ENCODE measurements at places on chromosomes 1 and 21.

DNA sequence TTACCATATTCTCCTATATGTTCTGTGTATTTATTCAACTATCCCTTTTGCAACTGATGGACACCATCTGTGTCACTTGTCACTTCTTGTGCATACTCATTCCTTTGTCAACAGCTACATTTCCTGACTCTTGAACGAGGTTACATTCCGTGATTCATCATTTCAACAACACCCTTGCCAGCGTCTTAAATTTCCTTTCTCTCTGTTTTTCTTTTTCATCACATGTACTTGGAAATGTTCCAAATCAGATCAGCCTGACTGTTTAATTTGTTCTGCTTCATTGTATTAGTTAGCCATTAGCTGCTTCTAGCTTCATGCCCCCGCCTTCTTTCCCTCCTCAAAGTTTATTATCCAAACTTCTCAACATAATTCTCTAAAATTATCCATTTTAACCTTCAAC, 173.0 kb downstream of the ADGRL4 start:
- no peak for DNase-seq

DNA sequence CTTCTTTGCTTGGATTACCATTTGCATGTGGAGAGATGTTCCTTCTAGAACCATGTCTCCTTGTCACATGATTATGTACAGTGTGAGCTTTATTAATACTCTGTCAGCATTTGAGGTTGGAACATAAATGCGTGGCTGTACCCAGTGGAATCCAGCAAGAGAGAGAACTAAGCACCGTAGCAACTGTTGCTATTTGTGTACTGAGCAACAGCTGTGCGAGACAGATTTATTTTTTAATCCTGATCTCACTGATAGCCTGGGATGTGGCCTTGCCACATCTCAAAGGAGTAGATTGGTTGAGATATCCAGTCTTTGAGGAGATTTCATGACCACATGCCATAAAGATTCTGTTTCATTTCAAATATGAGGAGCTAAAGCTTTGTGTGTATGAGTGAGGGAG, 43.4 kb downstream of the KIF1B start:
- DNase-seq: no peak

DNA sequence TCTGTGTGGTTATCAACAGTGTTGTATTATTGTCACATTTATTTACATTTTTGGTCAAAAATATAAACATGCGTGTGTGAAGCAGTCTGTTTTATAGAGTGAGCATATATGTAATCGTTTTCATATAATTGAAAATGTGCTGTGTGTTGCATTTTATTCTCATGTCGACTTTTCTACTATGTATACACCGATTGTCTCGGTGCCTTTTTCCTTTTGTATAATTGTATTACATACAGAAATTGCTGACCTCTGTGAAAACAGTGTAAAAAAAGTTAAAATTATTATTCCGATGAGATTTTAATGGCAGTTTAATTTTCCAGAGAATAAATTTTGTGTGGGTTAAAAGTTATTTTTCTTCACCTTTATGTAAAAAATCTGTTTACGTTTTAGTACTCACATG, 62.4 kb upstream of the SERTAD4 start:
- no peak for DNase-seq

GRCh38 chr1:236953151-236953700, 51.0 kb downstream of the MT1HL1 start:
- no peak for DNase-seq

GRCh38 chr1:22826604-22827580, 116.3 kb downstream of the EPHB2 start:
- no peak for DNase-seq

GRCh38 chr1:169890761-169891538, 2.7 kb downstream of the SCYL3 start:
- no peak for DNase-seq

DNA sequence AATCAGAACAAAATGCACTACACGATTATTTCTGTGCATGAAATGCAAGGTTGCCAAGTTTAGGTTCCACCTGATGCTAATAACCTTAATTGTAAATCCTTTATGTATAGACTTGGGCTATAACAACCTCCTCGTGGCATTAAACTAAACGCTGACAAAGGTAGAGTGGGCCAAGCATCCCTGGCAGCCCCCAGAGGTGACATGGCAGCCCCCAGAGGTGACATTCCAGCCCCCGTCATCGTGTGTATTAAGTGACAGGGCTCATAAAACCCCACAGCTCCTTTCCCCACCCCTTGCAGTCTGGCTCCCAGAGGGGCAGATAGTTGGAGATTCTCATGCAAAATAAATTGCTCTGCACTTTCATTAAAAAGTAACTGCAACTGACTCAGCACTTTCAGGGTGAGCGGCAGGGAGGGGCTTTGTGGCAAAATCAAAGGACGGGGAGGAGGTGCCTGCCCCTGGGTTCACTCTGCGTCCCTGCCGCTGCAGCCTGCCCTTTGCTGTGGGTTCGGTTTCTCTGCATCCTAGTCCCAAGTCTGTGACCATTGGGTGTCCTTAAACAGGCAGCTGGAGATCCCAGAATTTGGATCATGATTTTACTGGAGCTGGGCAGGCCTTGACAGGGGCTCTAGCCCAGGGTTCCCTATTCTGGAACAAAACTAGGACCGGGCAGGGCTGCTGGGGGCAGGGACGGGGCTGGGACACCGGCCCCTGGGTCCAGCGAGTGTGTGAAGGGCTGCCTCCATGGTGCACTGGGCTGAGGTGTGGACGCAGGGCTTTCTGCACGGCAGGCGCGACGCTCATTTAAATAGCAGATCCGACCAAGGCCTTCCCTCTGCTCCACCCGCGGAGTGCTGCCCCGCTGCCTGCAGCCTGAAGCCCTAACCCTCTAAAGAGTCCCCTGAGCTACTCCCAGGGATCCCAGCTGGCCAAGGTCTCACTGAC, 234.9 kb upstream of the VAMP3 start:
- no peak for DNase-seq

GRCh38 chr1:118254001-118254400, 69.0 kb upstream of the SPAG17 start:
- DNase-seq: no peak

- no peak for DNase-seq
Observed at GRCh38 chr1:242735323-242735722, 210.8 kb upstream of the PLD5 start.

DNA sequence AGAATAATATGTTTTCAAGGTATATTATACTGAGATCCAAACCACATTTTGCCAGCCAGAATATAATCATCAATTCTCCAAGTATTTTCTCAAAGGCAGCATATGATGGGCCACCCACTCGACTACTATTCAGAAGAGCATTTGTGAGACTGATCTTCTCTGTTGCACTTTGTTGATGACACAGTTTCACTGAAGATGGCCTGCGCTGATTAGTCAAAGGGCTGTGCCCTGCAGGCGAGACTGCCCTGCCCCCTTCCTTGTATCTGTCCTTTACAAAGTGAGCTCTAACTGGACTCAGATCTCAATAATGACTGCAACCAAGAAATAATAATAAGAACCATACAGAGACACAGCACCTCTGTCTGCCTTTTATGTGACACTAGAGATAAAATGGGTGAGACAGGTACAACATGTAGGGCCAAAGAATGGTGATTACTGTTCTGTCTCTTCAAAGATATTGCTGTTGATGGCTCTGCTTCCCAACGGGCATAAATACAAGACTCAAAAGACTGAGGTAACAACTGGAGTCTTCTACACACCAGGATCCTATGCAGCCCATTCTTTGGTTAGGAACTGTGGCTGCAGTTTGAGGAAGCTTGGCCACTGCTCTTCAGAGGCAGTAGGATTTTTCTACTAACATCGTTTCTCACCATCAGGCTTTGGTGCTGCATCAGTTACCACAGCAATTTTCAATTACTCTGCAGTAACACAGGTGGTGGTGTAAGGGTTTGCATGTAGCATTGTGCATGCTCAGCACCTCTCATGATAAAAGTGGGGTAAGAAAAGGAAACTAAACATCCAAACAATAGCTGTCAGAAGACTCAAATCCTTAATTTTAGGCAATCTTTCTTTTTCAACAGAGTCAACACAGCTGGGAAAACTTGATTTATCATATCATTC, 481.1 kb downstream of the PTBP2 start:
- DNase-seq: no peak

DNA sequence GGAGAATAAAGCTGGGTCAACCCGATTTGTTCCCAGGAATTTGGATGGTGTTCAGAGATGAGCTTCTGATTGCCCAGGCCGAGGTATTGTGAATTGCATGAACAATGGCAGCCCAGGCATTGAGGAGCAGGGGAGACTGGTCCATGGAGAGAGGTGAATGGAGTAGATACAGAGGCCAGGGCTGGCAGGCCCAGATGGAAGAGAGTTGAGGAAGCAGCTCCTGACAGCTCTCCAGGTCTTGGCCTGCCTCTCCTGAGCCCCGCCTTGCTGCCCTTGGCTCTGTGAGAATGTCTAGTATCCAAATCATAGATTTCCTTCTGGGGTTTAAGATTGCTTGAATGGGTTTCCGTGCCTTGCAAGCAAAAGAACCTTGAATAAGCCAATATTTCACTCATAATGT, 11.5 kb downstream of the ABCA4 start:
- DNase-seq: no peak

GRCh38 chr1:101476541-101476940, 239.7 kb downstream of the S1PR1 start:
- DNase-seq: no peak

DNA sequence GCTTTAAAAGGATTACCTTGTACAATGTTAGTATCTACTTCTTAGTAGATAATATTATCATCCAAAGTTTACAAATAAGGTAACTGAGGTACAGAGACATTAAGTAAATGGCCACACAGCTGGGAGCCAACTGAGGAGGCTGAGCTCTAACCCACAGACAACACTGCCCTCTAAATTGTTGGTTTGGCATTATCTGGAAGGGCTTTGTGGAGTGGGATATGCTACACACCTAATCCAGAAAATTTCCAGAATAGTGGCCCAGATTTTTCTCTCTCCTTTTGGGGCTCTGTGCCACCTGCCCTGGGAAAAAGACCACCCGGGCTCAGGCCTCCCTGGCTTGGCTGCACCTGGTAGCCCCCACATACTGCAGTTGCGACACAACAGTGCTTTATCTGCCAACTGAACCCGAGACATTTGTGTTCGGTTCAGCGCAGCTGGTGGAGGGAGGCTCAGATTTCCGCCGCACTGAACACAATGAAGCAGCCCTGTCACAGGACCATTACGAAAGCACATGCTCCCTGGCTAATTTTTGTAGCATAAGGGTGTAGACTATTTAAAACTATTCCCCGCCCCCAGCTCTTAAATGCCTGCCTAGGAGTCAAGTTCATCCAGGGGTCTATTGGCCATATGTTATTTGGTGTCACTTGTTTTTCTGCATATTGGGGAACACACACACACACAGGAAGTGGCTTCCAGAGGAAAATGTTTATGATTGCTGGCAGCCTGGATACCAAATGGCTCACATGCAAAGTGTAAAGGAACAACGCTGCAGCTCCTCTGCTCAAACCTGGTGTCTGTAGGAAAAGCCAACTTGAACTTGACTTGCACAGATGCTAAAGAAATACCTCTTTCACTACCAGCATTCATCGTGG, 92.3 kb upstream of the ESRRG start:
- DNase-seq: peak; percentile 37

- no peak for DNase-seq
Observed at GRCh38 chr1:232676307-232676706, 46.4 kb upstream of the SIPA1L2 start.

DNA sequence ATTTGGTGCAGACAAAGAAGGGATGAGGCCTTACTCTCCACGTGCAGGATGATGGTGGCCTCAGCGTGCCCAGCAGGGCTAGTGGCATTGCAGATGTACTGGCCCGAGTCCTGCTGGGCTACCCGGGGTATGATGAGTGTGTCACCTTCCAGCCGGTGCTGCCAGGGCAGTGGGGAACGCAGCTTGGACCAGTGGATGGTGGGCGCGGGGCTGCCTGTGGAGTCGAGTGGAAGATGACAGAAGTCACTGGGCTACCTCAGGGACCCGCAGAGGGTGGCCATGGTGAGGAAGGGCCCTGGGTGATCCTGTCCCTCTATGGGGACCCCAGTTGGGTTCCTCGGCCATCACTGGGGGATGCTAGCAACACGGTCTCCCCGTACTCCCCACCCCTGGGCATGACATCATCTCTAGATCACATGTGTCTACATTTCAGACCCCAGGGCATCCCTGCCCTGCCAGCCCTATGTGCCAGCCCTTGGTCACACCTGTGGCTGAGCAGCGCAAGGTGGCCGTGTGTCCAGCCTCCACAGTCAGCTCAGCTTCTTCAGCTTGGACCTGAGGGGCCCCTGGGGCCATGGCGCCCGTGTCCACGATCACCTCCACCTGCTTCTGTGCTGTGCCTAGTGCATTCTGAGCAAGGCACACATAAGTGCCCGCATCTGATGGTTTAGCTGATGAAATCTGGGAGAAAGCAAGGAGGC, 27.4 kb downstream of the LDLRAD2 start:
- no peak for DNase-seq

GRCh38 chr1:178953538-178954324, 72.0 kb upstream of the FAM20B start:
- no peak for DNase-seq

GRCh38 chr21:31566611-31567010, 92.9 kb upstream of the SOD1 start:
- DNase-seq: no peak

- no peak for DNase-seq
Observed at GRCh38 chr1:168520052-168520751, 23.6 kb downstream of the XCL2 start.

DNA sequence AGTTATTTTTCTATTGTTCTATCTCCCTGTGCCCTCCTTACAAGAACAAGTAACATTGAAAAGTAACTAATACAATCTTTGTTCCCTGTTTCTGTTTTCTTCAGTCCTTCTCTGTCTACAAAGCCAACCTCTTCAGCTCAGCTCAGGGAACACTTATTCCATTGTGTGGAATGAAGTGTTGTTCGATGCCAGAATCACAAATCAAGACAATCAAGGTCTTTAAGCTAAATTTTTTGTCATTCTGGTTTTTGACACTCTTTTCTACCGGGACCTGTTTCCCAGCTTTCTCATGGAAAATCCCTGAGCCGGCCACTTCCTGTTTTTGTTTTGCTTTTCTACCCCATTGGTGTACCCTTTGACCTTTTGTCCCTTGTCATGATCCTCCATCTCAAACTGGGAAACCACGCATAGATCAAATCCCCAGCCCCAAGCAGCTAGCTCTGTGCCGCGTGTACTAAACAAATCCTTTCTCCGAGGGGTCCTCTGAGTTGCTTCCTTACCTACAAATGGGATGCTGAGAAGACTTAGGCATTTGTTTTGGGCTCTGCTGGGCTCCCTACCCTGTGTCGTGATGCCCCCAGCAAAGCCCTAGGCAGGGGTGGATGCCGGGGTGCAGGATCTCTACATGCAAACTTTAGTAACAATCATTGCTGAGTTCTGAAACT, 141.8 kb downstream of the TOMM20 start:
- no peak for DNase-seq

GRCh38 chr21:34648739-34649297, 20.0 kb upstream of the CLIC6 start:
- DNase-seq: no peak

GRCh38 chr1:162020150-162020549, 3.5 kb downstream of the OLFML2B start:
- DNase-seq: no peak

DNA sequence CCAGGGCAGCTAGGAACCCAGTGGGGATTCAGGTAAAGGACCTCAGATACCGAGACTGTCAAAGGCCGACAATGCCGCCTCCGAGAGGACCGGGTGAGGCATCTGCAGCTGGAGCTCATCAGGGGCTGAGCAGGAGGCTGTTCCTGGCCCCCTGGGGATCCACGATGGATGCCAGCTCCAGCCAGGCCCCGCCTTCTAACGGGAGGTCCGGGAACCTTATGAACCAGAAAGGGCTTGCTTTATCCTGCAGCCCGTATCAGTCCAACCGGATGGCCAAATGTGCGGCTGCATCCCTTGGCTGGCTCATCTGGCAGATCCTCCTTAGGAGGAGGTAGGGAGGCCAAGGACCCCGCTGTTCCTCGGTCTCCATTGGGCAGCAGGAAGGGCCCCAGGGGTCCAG, 32.0 kb downstream of the SLC45A1 start:
- DNase-seq: peak; percentile 73

All from psoas muscle (tissue), 8 donors.